ENCODE measurements at places on chromosomes 5 and 9.

GRCh38 chr5:139473105-139473504 lies 2.3 kb downstream of the SMIM33 start:
- no peak for DNase-seq

DNA sequence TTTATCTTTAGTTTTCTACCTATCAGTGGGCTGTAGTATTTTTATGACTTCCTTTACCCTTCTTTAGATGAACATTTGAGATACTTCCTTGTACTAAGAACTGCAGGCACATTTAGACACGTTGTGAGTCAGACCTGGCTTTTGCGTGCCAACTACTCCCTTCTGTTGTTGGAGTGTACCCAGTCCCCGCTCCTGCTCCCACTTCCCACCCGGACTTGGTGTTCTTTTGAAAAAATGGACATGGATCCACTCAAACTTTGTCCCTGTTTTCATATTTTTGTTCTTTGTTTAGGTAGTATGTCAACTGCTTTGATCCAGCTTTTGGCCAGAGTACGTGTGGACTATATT lies 60.7 kb downstream of the PARP8 start:
- no peak for DNase-seq

- DNase-seq = no peak
Observed at GRCh38 chr5:89337-90286, 2.4 kb upstream of the PLEKHG4B start.

GRCh38 chr5:84382363-84383295 lies 2.1 kb downstream of the EDIL3 start:
- DNase-seq = no peak

DNA sequence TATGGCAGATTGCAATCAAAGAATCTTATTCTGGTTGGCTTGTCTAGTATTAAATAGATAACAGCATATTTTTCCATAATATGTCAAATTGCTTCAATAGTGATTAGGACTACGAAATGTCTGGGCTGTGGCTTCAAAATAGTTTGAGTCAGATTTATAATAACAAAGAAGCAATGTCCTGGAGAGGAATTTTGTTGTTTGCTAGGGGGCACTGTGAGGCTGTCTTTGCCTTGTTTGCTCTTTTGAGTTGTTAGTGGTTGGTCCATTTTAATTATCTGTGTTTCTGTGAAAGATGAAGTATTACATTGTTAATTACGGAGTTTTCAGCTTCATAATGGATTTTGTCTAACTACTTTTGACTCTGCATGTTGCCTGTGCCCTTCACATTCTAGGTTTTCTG lies 713.6 kb downstream of the TLE4 start:
- no peak for DNase-seq

- no peak for DNase-seq
Observed at GRCh38 chr9:124632077-124632621, 125.0 kb upstream of the NR5A1 start.
